ENCODE measurements at places on chromosomes 7 and 10. TPM values are rescaled to one million over a fixed set of nuclear protein-coding genes. Genes with fewer than 3 reads are reported as not detected.

HSPA12A gene
- 9.0 TPM for total RNA-seq

WDFY4 gene
- total RNA-seq = under 0.01 TPM

RHOBTB1 gene
- 16.0 TPM for total RNA-seq

TMEM176A gene
- total RNA-seq = 0.33 TPM

HOXA7 gene
- total RNA-seq = not detected

EN2 gene
- not detected for total RNA-seq

ITIH2 gene
- not detected for total RNA-seq

DNAJC12 gene
- 2.0 TPM for total RNA-seq

C10orf67 gene
- total RNA-seq = 0.44 TPM
